Esophagus squamous epithelium (tissue), 5 donors: ENCODE measurements at places on chromosomes 16 and 17.

- no peak overlapping the region for H3K27ac ChIP-seq
- H3K4me1 ChIP-seq, result peaks cover 13% of the 10 kb centered on the region
Observed at GRCh38 chr17:20184977-20185619, 175.9 kb downstream of the SPECC1 start.

GRCh38 chr17:33390479-33391176 is 97.5 kb upstream of the ASIC2 start:
- no peak overlapping the region for H3K4me3 ChIP-seq
- H3K27ac ChIP-seq, result no peak overlapping the region
- no peaks in the 10 kb centered on the region for H3K36me3 ChIP-seq
- no peaks in the 10 kb centered on the region for H3K4me1 ChIP-seq
- H3K27me3 ChIP-seq, result no peaks in the 10 kb centered on the region

DNA sequence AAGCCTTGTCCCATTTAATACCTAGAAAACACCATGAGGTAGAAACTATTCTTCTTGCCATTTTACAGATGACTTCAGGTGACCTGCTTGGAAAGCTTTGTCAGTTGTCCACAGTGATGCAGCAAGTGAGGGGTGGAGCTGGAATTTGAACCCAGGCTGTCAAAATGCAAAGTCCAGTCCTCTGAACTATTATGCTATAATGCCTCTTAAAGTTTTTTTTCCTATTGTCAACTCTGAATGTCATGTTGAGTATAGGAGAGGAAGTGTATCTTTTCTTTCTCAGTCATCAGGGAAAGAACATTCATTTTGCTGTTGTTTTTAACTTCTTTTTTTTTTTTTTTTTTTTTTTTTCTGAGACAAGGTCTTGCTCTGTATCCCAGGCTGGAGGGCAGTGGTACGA is 525.6 kb downstream of the XYLT1 start:
- H3K4me3 ChIP-seq, result no peak overlapping the region
- no peaks in the 10 kb centered on the region for H3K27me3 ChIP-seq
- DNase-seq, result no peak
- no peak overlapping the region for H3K27ac ChIP-seq
- H3K36me3 ChIP-seq, result no peaks in the 10 kb centered on the region
- H3K4me1 ChIP-seq, result no peaks in the 10 kb centered on the region

DNA sequence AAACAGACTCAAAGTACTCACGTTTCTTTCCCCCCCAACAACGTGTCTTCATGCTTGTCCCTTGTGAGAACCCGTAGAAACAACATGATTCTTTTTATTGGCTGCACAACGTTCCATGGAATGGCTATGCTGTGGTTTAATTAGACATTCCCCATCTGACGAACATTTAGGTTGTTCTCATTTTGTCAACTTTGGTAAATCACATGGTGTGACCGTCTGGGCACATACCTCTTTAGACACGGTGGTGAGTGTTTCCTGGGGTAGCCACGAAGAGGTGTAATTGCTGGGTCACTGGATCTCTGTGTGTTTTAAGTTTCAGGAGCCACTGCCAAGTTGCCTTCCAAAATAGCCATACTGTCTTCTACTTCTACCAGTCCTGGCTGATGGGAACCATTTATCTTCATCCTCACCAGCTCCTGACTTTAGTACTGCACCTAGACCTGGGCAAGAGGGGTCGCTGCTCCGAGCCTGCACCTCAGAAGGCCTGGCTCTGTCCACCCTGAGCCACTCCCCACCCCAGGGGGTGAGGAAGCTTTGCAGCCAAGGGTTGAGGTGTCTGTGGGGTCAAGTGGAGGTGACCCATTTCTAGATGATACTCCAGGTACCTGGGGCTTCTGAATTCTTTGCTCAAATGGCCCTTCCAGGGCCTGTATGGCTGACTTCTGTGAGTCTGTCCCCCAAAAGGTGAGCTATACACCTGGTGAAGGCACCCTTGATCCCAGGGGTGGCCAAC is 84.7 kb downstream of the IRX5 start:
- no peaks in the 10 kb centered on the region for H3K36me3 ChIP-seq
- H3K4me1 ChIP-seq, result no peaks in the 10 kb centered on the region
- H3K27me3 ChIP-seq, result peaks cover 8% of the 10 kb centered on the region
- no peak for DNase-seq

GRCh38 chr17:35084987-35085386 is 21.5 kb upstream of the RFFL start:
- H3K36me3 ChIP-seq, result no peaks in the 10 kb centered on the region
- H3K4me3 ChIP-seq, result no peak overlapping the region
- H3K4me1 ChIP-seq, result peaks cover 14% of the 10 kb centered on the region
- H3K27ac ChIP-seq, result peak overlapping the region; percentile 97
- no peaks in the 10 kb centered on the region for H3K27me3 ChIP-seq
- DNase-seq, result no peak

- no peak overlapping the region for H3K4me3 ChIP-seq
- H3K27ac ChIP-seq, result peak overlapping the region; percentile 38
- no peak for DNase-seq
- peaks cover 13% of the 10 kb centered on the region for H3K4me1 ChIP-seq
- H3K27me3 ChIP-seq, result no peaks in the 10 kb centered on the region
Observed at GRCh38 chr16:75402821-75403475, 30.4 kb downstream of the CFDP1 start.

DNA sequence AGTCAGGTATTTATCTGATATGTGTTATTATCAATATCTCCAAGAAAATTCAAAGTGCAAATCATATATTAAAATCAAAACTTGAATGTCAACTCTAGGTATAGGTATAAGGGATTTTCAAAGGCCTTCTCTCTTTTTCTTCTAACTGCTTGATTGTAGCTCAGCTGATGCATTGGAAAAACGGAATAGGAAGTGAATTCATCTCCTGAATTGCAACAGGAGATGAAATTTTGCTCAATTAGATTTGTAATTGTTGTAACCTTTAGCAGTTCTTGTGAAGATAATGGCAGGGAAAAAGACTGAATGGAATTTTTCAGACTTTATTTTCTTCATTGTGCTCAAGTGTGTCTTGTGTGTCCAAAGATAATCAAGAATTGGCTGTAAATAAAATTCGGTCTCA is 190.2 kb upstream of the KCNJ16 start:
- no peak overlapping the region for H3K4me3 ChIP-seq
- no peaks in the 10 kb centered on the region for H3K4me1 ChIP-seq
- H3K27ac ChIP-seq, result no peak overlapping the region
- DNase-seq, result no peak

- no peak overlapping the region for H3K4me3 ChIP-seq
- peaks cover 11% of the 10 kb centered on the region for H3K36me3 ChIP-seq
- H3K4me1 ChIP-seq, result no peaks in the 10 kb centered on the region
- no peak for DNase-seq
- no peaks in the 10 kb centered on the region for H3K27me3 ChIP-seq
Observed at GRCh38 chr17:74825952-74826719, 33.5 kb downstream of the GRIN2C start.

DNA sequence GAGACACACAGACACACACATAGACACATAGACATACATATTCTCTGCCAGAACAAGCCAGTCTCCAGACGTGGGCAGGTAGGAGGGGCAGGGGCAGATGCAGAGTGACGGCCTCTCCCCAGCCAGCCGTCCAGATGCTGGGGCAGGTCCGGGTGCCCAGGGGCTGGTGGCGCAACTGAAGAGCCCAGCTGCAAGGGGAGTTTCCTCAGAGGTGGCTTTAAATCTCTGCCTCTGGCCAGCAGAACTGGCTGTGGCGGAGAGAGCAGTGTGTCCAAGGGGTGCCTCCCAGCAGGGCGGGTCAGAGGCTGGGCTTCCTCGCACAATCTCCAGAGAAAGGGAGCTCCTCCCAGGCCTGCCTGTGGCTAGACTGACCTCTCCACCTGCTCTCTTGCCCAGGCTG is 9.4 kb upstream of the GCGR start:
- H3K27me3 ChIP-seq, result no peaks in the 10 kb centered on the region
- no peaks in the 10 kb centered on the region for H3K36me3 ChIP-seq
- H3K4me1 ChIP-seq, result peaks cover 6% of the 10 kb centered on the region
- no peak for DNase-seq
- no peak overlapping the region for H3K4me3 ChIP-seq

DNA sequence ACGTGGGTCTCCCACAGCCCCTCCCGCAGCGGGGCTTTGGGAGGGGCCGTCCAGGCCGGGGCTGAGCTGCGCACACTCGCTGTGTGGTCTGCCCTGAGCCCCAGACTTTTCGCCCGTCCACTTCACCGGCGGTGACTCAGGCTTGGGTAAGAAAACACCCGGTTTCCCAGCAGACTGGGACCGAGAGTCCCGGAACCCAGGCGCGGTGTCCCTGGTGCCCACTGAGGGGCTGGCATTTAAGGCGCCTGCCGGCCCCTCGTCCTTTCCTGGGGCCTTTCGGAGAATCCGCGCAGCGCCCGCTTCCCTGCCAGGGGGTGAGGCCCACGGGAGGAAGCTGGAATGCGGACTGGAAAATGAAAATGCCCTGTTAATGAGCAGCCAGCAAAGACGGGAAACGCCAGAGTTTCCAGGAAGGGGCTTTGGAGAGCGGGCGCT is 100.3 kb downstream of the C16orf95 start:
- H3K4me3 ChIP-seq, result no peak overlapping the region
- DNase-seq, result no peak
- H3K27ac ChIP-seq, result no peak overlapping the region

- peak overlapping the region; percentile 67 for H3K4me3 ChIP-seq
- peaks cover 6% of the 10 kb centered on the region for H3K36me3 ChIP-seq
- H3K4me1 ChIP-seq, result peaks cover 21% of the 10 kb centered on the region
Observed at GRCh38 chr17:5439446-5439764, 450 bp upstream of the C1QBP start.

DNA sequence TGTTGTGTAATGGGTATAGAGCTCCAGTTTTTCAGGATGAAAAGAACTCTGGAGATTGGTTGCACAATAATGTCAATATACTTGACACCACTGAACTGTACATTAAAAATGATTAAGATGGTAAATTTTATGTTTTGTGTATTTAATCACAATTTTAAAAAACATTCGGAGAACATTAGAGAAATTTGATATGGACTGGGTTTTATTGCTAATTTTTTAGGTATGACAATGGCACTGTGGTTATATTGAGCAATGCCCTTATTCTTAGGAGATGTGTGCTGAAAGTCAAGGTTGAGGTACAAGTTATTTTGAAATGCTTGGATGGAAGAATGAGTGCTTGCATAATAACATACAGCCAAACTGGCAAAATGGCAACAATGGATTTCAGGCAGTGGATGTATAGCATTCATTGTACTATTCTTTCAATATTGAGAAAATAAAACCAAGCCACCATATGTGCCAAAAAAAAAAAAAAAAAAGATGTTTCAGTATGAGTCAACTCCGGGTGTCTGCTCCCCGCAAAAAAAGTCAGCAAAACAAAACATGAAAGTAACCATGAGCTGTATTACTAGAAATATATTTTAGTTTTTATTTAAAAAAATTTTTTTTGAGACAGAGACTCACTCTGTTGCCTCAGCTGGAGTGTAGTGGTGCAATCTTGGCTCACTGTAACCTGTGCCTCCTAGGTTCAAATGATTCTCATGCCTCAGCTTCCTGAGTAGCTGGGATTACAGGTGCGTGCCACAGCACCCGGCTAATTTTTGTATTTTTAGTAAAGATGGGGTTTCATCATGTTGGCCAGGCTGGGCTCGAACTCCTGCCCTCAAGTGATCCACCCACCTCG is 19.8 kb downstream of the HOXB1 start:
- H3K4me1 ChIP-seq, result no peaks in the 10 kb centered on the region
- no peaks in the 10 kb centered on the region for H3K36me3 ChIP-seq
- H3K4me3 ChIP-seq, result no peak overlapping the region

DNA sequence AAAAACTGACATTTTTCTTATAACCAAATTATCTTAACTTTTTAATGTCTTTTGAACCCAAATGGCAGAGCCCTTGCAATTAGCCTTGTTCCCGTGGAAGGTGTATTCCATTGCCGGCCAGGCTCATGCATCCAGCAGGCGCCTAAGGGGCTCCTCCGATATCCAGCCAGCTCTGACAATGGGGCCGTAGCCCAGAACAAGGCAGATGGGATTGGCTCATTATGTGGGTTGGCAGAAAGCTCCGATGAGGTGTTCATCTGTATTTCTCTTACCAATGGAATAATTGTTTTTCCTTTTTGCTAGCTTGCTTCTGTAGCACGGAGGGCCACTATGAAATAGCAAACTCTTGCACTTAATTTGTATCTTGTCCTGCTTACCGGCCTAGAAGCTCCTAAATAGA is 208.2 kb upstream of the CHMP6 start:
- peaks cover 15% of the 10 kb centered on the region for H3K36me3 ChIP-seq
- no peak overlapping the region for H3K4me3 ChIP-seq
- H3K4me1 ChIP-seq, result peaks cover 10% of the 10 kb centered on the region
- DNase-seq, result no peak
- H3K27ac ChIP-seq, result peak overlapping the region; percentile 68

GRCh38 chr16:50762241-50762640 is 20.4 kb downstream of the CYLD start:
- no peaks in the 10 kb centered on the region for H3K27me3 ChIP-seq
- no peak for DNase-seq
- H3K27ac ChIP-seq, result no peak overlapping the region
- peaks cover 6% of the 10 kb centered on the region for H3K36me3 ChIP-seq

GRCh38 chr16:82993926-82994325 is 367.2 kb downstream of the CDH13 start:
- H3K4me3 ChIP-seq, result no peak overlapping the region
- H3K4me1 ChIP-seq, result peaks cover 8% of the 10 kb centered on the region
- no peaks in the 10 kb centered on the region for H3K36me3 ChIP-seq
- H3K27ac ChIP-seq, result no peak overlapping the region
- DNase-seq, result no peak

GRCh38 chr17:79548116-79548515 is 62.7 kb downstream of the RBFOX3 start:
- no peak overlapping the region for H3K27ac ChIP-seq
- no peak for DNase-seq
- H3K4me3 ChIP-seq, result no peak overlapping the region
- peaks cover 36% of the 10 kb centered on the region for H3K27me3 ChIP-seq
- no peaks in the 10 kb centered on the region for H3K36me3 ChIP-seq

DNA sequence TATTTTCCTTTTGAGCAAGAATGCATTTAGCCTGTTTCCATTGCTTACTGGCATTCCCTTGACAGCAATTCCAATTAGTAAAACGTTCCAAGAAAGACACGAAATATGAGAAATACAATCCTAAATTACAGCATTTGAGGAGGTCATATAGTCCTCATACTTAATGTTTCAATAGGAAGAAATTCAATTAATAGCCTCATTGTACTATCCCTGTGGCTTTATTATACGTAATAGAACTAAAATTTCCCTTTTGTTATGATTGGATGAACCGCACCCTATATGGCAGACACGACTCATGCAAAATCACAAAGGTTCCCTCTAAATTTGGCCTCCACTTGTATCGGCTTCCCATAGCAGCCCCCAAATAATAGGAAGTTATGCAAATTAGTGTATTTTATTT is 291.7 kb downstream of the CEP112 start:
- no peak for DNase-seq
- no peaks in the 10 kb centered on the region for H3K36me3 ChIP-seq
- no peaks in the 10 kb centered on the region for H3K27me3 ChIP-seq
- H3K27ac ChIP-seq, result no peak overlapping the region

GRCh38 chr17:50346313-50347116 is 589 bp downstream of the XYLT2 start:
- peak overlapping the region; percentile 88 for H3K27ac ChIP-seq
- no peak for DNase-seq
